ENCODE measurements at places on chromosomes 12 and 14. TPM values are rescaled to one million over a fixed set of nuclear protein-coding genes. Genes with fewer than 3 reads are reported as not detected.
A peak's percentile ranks its signal among the peaks of the same experiment; 100 is the strongest.

DNA sequence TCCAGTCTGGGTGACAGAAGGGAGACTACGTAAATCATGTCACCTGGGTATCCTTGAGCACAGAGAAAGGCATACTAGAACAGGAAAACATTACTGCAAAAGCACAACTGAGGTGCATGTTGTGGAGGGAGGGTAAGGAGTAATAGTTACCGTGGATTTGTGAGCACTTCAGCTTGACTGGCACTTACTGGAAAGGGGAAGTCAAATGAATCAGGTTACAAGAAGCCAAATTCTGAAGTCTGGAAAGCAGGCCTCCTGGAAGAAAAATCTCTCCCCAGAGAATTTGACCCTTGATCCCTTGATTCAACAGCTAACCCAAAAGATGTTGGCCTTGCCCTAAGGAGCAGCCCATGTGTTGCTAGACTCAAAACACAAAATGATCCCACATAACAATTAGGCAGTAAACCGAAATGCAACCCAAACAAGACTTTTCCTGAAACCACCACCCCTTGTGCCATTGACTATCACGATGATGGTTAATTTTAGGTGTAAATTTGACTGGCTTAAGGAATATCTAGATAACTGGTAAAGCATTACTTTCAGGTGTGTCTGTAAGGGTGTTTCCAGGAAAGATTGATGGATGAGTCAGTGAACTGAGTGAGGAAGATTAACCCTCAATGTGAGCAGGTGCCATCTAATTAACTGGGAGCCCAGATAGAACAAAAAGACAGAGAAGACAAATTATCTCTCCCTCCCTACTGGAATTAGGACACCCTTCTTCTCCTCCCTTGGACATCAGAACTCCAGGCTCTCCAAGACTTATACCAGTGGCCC lies 108.8 kb downstream of the SLC25A21 start:
- H3K4me3 ChIP-seq, result no peak overlapping the region
- no peaks in the 10 kb centered on the region for H3K4me1 ChIP-seq
- H3K36me3 ChIP-seq, result no peaks in the 10 kb centered on the region

DNA sequence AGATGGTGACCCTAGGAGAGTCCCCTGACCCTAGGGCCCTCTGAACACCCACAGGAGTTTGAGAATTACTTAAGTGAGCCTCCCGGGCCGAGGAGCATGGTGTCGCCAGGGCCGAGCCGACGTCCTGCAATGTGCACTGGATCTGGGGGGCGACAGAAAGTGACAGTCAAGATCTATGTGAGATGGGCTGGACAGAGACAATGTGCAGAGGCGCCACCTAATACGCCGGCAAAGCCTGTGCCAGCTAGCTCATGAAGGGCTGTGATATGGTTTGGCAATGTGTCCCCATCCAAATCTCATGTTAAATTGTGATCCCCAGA lies 11.6 kb downstream of the MMAB start:
- no peak overlapping the region for H3K27ac ChIP-seq
- peaks cover 9% of the 10 kb centered on the region for H3K36me3 ChIP-seq

DNA sequence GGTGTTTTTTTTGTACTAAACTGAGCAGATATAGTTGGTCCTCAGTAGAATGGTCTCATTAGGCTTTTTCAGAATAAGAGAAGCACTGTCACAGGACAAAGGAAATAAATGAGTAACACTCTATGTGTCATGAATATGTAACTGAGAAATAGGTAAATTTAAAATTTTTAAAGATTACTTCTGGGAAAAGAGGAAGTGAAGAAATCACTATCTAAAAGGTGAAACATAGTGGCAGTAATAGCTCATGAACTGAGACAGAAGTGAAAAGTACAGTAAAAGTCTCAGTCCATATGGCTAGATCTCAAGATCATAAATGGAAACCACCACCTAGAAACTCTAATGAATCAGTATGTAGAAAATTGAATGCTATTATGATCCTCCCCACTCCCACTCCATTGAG lies 89.3 kb upstream of the TTC7B start:
- no peaks in the 10 kb centered on the region for H3K36me3 ChIP-seq
- DNase-seq, result no peak
- H3K4me1 ChIP-seq, result no peaks in the 10 kb centered on the region
- H3K27ac ChIP-seq, result no peak overlapping the region
- H3K4me3 ChIP-seq, result no peak overlapping the region

DNA sequence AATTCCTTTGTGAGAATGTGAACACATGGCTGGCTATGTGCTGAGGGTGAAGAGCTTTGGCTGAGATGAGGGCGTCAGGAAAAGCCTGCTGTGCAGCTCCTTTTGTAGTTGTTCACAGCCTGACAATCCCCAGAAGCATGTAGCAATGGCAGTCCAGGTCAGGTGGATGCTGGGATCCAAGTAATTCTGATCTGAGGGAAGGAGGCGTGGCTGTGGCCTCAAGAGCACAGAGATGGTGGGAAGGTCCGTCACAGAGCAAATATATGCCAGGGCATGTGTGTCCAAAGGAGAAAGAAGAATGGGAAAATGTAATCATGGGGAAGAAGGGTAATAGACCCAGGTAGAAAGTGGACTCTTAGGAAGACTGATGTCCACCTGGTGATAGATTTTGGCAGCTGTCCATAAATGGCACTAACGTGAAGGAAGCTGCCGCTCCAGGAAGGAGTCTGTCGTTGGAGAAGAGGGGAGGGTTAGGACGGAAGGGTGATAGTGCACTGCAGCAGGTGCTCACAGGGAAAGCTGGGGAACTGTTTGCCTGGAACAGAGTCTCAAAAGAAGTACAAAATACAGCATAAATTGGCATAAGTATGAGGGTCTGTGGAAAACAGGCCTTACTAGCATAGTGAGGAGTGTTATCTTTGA lies 13.8 kb downstream of the MGST1 start:
- peaks cover 42% of the 10 kb centered on the region for H3K4me1 ChIP-seq
- H3K36me3 ChIP-seq, result peaks cover 62% of the 10 kb centered on the region
- no peak for DNase-seq

GRCh38 chr14:80996049-80996901 lies 40.9 kb downstream of the TSHR start:
- H3K4me3 ChIP-seq, result peak overlapping the region; percentile 33
- H3K4me1 ChIP-seq, result peaks cover 12% of the 10 kb centered on the region
- peaks cover 5% of the 10 kb centered on the region for H3K27me3 ChIP-seq
- no peak overlapping the region for H3K27ac ChIP-seq
- no peaks in the 10 kb centered on the region for H3K36me3 ChIP-seq

GRCh38 chr14:42710071-42710470 lies 1103.4 kb downstream of the LRFN5 start:
- H3K27ac ChIP-seq, result no peak overlapping the region
- no peaks in the 10 kb centered on the region for H3K36me3 ChIP-seq
- H3K4me1 ChIP-seq, result no peaks in the 10 kb centered on the region
- H3K27me3 ChIP-seq, result peaks cover 1% of the 10 kb centered on the region
- H3K4me3 ChIP-seq, result no peak overlapping the region
- no peak for DNase-seq

DNA sequence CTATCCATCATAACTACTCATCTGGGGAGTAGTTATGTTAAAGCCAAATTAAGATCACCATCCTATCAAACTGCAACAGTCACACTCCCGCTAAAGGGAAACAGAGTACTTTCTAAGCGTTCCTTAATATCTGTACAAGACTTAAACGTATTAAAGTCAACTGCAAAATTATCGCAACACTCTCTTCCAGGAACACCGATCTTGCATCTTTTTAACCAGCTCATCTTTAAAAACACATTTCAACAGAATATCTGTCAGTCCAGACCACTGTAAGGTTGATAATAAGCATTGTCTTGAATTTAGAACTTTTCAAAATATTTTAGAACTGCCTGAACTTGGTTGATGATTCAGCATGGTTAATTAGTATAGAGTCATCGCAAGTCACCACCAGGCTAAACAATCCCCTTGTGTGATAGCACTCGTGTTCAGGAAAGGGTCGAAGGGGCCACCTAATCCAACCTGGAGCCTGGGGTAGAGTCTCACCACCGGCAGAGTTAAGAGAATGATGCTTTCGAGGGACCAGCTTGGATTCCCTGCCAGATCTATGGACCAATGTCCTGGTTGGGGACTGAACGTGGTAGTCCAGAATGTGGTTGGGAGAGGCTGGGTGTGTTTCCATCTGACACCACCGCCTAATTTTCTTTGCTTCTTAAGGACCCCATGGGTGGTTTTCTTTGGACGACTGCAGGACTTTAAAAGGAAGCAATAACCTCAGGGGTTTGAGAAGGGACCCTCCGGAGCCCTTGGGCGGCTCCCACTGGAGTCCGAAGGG lies 890 bp downstream of the SPTLC2 start:
- H3K4me1 ChIP-seq, result peaks cover 41% of the 10 kb centered on the region
- peaks cover 23% of the 10 kb centered on the region for H3K36me3 ChIP-seq
- H3K27ac ChIP-seq, result peak overlapping the region; percentile 80
- peak overlapping the region; percentile 95 for H3K4me3 ChIP-seq
- peak; percentile 26 for DNase-seq
- H3K27me3 ChIP-seq, result no peaks in the 10 kb centered on the region

- no peak overlapping the region for H3K27ac ChIP-seq
- no peaks in the 10 kb centered on the region for H3K27me3 ChIP-seq
- H3K4me3 ChIP-seq, result no peak overlapping the region
- DNase-seq, result no peak
- no peaks in the 10 kb centered on the region for H3K4me1 ChIP-seq
Observed at GRCh38 chr12:23855813-23856212, 93.7 kb downstream of the SOX5 start.

DNA sequence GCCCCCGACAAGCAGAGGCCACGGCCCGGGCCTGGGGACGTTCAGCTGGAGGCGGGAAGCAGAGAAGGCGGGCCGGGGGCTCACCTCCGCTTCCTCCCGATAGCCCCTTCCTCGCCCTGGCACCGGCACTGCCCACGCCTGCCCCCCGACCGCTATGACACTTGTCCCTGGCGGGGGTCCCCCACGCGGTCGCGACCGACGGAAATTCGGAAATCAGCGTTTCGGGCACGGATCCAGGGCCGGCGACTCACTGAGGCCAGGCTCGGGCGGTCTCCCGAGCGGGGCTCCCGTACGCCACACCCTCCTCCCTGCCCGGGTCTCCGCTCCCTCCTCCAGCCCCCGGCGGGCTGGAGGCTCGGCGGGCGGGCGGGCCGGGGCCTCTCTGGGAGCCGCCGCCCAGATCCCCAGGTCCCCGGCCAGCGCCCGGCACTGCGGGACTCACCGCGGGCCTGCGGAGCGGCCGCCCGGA lies 581 bp downstream of the PITPNM2 start:
- peaks cover 25% of the 10 kb centered on the region for H3K27me3 ChIP-seq
- H3K27ac ChIP-seq, result no peak overlapping the region

DNA sequence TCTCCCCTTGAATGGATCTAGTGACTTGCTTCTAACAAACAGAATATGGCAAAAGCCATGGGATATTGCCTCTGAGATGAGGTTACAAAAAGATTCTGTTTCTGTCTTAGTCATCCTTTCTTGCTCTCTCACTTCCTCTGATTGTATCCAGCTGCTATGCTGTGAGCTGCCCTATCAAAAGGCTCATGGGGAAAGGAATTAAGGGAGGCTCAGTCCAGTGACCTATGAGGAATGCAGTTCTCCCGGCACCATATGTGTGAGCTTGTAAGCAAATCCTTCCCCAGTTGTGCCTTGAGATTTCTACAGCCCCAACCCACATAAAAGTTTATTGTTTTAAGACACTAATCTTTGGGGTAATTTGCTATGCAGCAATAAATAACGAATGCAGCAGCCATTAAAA lies 183.1 kb downstream of the KLHL28 start:
- no peaks in the 10 kb centered on the region for H3K4me1 ChIP-seq
- peaks cover 2% of the 10 kb centered on the region for H3K27me3 ChIP-seq
- no peak overlapping the region for H3K4me3 ChIP-seq
- no peak for DNase-seq
- H3K27ac ChIP-seq, result no peak overlapping the region

- peaks cover 51% of the 10 kb centered on the region for H3K4me1 ChIP-seq
- peaks cover 29% of the 10 kb centered on the region for H3K36me3 ChIP-seq
- no peak for DNase-seq
- H3K4me3 ChIP-seq, result no peak overlapping the region
- H3K27ac ChIP-seq, result no peak overlapping the region
- peaks cover 2% of the 10 kb centered on the region for H3K27me3 ChIP-seq
Observed at GRCh38 chr12:76308866-76309265, 39.3 kb downstream of the BBS10 start.

DNA sequence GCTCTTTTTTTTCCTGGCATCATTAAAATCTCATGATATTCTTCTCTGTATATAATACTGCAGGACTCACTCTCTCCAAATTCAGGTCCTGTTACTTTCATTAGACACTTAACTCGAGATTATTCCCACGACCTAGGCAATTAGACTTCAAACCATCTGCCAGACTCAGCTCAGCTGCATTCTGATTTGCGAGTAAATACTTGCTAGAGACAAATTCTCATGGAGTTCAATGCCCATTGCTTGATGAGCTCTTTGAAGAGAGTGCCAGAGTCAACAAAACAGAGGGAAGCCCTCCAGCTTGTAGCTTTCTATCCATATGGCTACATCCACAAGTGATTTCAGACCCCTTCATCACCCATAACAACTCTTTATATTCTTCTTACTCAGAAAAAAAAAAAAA lies 88.3 kb downstream of the GTF2A1 start:
- H3K27ac ChIP-seq, result no peak overlapping the region
- H3K4me3 ChIP-seq, result no peak overlapping the region
- no peak for DNase-seq
- no peaks in the 10 kb centered on the region for H3K27me3 ChIP-seq
- peaks cover 7% of the 10 kb centered on the region for H3K4me1 ChIP-seq

DNA sequence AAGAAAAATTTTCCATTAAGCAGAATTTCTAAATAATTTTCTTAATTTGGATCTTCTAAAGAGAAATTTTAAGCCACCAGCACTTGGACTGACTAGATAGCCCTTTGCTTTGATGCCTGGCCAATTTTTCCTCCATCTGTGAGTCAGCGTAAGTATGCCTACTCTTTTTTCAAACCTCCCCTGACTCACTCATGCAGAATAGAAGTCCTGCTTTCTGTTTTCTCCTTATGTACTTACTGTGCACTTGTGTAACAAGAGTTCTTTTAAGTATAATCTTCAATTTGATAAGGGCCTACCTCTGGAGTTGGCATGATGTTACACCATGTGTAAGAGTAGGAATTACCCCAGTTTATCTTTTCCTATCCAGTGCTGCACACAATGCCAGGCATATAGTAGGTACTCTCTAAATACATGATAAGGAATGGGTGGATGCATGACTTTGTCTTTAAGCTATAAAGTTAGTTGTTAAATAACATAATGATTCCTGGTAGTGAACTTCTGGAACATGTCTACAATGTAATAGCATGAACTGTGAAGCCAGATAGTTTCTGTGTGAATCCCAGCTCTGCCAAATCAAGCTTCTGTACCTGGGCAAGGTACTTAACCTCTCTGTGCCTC lies 329.6 kb downstream of the TMTC2 start:
- no peaks in the 10 kb centered on the region for H3K27me3 ChIP-seq
- H3K36me3 ChIP-seq, result no peaks in the 10 kb centered on the region
- DNase-seq, result peak; percentile 67
- H3K4me1 ChIP-seq, result peaks cover 8% of the 10 kb centered on the region
- H3K4me3 ChIP-seq, result peak overlapping the region; percentile 71

- H3K27me3 ChIP-seq, result peaks cover 18% of the 10 kb centered on the region
- H3K36me3 ChIP-seq, result no peaks in the 10 kb centered on the region
- H3K27ac ChIP-seq, result no peak overlapping the region
- H3K4me1 ChIP-seq, result 0 out of 2 replicates have a peak, but pooled peaks cover 4% of the 10 kb centered on the region
Observed at GRCh38 chr14:31968956-31969698, 108.0 kb upstream of the ARHGAP5 start.

GRCh38 chr14:86388216-86388615 lies 858.3 kb downstream of the FLRT2 start:
- no peak for DNase-seq
- H3K27me3 ChIP-seq, result 0 out of 2 replicates have a peak, but pooled peaks cover 2% of the 10 kb centered on the region
- H3K4me3 ChIP-seq, result no peak overlapping the region
- H3K4me1 ChIP-seq, result no peaks in the 10 kb centered on the region

The CD69 gene
- not detected for total RNA-seq

The SYCP3 gene
- total RNA-seq, result 0.15 TPM

The DHRS4 gene
- total RNA-seq, result 26.3 TPM

The ASPG gene
- not detected for total RNA-seq

The IKBIP gene
- total RNA-seq, result 118 TPM

The NPFF gene
- not detected for total RNA-seq

The LYZ gene
- not detected for total RNA-seq

The ETNK1 gene
- 30.5 TPM for total RNA-seq

The FAR2 gene
- 0.21 TPM for total RNA-seq

The HOXC6 gene
- 0.19 TPM for total RNA-seq

Measured in HFFc6 (cell line).